BE2C (cell line): ENCODE measurements at places on chromosomes 5 and 9.

- no peak for DNase-seq
Measured at GRCh38 chr5:142753116-142753631, 17.0 kb upstream of the ARHGAP26 start.

DNA sequence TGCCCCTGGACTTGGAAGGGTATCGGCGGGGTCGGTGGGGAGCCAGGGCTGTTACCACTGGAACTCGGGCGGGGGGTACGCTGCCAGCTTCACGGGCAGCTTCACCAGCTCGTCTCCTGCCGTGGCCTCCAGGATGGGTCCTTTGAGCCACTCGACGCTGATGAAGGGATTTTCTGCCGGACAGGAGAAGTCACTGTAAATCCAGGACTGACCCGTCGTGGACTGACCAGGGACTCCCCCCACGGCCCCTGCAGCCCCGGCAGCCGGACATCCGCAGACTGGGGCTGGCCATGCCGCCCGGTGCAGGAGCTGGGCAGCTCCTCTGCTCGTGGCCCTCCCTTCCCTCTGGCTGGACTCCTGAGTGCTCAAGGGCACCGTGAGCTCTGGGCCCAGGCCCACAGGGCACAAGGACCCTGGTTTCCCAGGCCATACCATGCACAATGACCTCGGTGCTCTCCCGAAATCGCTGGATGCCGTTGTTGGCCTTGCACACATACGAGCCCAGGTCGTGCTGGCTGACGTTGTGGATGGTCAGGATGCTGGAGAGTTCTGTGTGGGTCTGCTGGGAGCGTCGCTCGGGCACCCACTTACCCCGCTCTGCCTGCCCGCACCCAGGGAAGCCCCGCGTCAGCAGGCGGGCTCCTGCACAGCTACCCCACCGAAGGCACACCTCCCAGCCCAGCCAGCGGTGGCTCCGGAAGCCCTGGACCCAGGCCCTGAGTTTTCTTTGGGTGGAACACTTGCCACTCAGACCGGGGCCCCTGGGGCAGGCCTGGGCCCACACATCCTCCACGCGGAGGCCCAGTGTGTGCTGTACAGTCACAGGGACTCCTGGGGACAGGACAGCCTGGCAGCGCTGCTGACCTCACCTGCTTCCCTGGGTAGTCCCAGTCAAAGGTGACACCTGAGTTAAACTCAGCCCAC lies 20.3 kb downstream of the FLT4 start:
- no peak for DNase-seq

DNA sequence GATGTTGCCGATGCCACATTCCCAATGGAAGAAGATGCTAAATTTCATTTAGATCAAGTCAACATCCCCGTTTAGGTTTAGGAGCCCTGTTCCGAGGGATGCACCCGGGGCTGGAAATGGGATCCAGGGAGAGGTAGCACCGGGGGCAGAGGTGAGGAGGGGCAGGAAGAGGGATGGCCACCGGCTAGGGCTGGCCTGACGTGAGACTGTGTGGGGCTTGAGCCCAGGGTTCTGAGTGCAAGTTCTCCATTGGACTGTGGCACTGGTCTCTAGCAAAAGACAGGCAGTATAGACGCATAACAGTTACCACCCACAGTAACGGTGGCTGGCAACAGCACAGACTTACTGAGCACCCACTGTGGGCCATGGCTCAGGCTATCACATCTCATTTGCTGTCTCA lies 209.0 kb upstream of the MVB12B start:
- no peak for DNase-seq

DNA sequence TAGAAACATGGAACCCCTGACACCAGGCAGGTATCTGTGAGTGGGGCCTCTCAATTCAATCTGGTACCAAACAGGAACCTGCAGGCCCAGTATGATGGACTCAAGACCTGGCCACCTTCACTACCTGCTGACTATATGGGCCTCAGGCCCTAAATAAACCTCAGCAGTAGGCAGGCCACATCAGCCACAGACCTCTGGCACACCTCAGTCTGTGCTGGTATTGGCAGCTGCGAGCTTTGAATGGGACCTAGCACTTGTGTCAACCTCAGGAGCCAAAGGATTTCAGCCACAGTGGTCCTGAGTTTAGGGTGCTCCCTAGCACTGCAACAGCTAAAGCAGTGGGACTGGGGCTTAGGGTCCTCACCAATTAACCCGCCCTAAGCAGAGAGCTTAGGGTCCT lies 325.5 kb downstream of the ZNF608 start:
- no peak for DNase-seq

- no peak for DNase-seq
Measured at GRCh38 chr9:90517103-90517502, 125.5 kb downstream of the DIRAS2 start.

GRCh38 chr5:144103611-144104485 lies 66.6 kb downstream of the YIPF5 start:
- no peak for DNase-seq
